Osteoblast (primary cell): ENCODE measurements at places on chromosomes 2 and 18. TPM values are rescaled to one million over a fixed set of nuclear protein-coding genes. Genes with fewer than 3 reads are reported as not detected.

C2orf81 gene
- 0.72 and 1.5 TPM in 2 replicates for total RNA-seq

IL36RN gene
- not detected in 2 replicates for total RNA-seq

DNA sequence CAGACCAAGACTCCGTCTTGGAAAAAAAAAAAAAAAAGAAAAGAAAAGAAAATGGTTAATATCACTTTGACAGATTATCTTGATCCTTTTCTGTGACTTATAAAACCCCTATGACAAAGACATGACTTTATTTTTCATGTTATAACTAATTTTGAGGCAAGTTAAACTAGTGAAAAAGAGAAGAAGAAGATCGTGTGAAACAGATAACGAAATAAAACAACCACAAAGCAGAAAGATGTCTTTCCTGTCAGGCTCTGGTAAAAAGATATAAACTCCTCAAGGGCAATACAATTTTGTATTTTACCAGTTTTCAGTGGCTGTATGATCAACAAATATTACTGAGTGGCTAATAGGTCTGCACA is 13.4 kb upstream of the RBMS1 start:
- DNase-seq = no peak

DNA sequence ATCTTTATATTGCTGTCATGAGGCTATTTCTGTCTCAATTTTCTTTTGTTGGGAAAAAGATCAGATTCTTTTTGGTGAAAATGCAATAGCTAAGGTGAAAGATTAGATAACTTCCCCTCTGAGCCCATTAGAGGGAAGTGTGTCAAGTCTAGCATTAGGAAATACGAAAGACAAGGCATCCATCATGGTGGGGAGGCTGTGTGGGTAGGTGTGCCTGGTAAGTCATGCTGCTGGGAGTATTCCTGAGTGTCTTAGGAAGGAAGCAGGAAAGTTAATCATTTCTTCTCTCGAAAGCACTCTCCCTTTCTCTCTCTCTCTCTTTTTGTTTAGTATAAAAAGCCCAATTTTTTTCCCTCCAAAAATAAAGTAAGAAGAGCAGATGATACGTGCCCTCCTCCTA is 780.2 kb upstream of the FSHR start:
- no peak for DNase-seq

DNA sequence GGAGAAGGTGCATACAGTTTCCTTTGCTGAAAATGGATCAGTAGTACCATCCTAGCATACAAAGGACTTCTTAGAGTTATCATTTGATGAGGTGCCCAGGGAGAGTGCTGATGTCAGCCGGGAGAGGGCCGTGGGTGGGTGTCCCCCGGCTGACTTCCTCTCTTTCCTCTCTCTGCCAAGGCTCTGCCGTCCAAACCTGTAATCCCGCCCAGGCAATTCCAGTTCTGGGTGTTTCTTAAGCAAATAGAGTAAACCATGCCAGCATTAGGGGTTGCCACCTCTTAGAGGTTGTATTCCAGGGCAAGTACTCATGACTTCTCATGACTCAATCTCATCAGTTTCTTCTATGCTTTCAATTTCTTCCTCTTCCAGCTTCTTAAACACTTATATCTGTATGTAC is 117.2 kb downstream of the GATA6 start:
- peak; percentile 27 for DNase-seq

DNA sequence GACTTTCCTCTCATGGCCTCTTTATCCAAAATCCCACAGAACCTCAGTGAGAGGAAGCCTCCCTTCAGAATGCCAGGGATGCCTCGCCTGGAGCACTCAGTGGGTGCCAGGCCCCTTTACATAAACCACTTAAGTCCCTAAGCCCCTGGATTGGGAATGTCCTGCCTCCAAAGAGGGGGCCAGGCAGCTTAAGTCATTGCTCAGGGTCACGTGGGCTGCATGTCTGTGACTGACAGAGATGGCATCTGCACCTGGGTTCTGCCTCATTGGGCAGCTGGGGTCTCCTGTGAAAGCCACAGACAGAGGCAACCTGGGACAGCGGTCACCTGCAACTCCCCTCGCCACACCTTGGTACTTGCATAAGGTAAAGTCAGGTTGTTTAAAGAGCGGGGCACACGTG is 93.5 kb downstream of the MYT1L start:
- DNase-seq = no peak

DNA sequence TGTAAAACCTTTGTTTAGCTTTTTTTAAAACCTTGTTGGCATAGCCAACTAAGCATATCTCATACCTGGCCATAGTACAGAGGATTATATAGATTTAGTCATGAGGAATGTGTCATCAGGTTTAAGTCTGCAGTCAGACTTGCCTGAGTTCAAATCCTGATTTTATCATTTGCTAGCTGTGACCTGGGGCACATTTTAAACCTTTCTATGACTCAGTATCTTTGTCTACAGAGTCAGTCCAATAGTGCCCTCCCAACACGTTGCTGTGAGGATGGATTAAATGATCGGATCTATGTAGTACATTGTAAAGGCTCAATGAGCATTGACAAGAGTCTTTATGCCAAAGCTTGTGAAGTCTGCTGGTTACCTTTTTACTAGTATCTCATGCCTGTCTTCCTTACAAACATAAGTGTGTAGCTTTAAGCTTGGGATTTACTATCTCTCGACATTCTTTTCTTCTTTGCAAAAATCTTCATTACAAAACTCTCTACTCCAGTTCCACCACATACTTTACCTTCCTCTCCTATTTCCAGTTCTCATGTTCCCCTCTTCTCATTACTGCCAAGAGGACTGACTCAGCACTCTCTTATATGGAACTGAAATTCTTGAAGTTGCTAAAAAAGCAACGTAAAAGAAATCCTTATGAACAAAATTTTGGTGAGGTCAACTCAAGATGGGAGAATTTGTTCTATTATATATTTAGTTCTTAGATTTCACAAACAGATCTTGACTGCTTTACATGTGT is 68.1 kb upstream of the RBMS1 start:
- DNase-seq = peak; percentile 53
